Stimulated activated CD8-positive, alpha-beta memory T cell treated with anti-CD3 and anti-CD28 coated beads, Interleukin-15, amount 100 ng/mL, for 24 hours (primary cell): ENCODE measurements at places on chromosomes 6 and 20.

DNA sequence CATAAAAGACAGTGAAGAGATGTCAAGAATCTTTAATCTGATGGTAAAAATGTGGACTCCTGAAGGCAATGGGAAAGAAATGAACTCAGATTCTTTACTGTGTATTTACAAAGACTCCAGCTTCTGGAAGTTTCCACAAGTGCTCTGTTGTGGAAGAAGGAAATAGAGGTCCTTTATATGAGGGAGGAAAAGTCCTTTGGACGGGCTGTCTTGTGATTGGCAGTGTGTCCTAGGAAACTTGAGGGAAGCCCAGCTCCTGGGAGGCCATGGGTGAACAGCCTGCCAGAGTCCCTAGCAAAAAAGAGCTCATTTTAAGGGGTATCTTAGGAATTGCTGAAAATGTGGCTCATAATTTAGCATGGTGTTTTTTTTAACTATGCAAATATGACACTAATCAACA is 92.0 kb downstream of the RNASET2 start:
- no peak for DNase-seq

GRCh38 chr20:17606001-17606400 is 36.1 kb downstream of the DSTN start:
- DNase-seq, result no peak

DNA sequence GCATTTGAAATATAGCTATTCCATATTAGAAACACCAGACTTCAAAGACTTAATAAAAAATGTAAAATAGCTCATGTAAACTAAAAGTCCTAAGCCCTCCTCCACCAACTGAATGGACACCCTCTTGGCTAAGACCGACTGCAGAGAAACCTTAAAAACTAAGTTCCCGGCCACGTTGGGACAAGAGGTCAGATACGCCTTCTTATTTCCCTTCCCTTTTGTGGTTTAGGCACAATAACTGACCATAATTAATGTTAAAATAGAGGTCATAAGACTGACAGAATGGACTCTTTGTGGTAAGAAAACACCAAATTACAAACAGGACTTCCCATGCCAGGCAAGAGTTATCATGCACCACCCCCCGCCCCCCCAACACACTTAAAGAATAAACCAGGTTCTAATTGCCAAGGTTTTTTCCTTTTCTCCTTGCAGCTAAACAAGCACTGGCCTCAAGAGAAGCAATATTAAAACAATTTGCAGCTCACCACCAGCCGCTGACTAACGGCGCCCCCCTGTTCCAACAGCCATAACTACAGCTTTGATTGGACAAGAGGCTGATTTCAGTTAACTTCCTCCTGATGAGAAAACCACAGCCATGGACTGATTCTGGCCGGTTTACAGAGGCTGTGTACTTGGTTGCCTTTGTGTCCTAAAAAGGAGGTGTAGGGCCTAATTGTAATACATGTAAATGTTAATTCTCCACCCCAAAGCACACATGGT is 10.7 kb upstream of the LAMP5 start:
- DNase-seq, result no peak

DNA sequence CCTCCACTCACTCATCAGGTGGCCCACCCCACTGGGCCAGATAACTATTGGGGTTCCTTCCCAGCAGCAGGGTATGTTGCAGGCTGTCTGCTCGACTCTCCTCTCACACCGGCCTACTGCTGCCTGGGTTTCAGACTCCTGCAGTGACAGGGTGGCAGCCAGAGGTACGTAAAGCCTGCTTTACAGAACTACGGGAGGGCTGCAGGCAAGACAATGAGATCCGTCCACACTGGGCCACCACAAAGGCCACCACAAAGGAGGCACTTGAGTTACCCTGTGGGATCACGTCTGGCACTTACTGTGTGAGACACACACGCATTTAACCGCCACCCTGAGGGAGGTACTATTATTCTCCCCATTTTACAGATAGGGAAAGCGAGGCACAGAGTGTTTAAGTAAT is 78.5 kb downstream of the NFATC2 start:
- no peak for DNase-seq

- no peak for DNase-seq
Observed at GRCh38 chr6:91299544-91300491, 712.9 kb upstream of the MAP3K7 start.

DNA sequence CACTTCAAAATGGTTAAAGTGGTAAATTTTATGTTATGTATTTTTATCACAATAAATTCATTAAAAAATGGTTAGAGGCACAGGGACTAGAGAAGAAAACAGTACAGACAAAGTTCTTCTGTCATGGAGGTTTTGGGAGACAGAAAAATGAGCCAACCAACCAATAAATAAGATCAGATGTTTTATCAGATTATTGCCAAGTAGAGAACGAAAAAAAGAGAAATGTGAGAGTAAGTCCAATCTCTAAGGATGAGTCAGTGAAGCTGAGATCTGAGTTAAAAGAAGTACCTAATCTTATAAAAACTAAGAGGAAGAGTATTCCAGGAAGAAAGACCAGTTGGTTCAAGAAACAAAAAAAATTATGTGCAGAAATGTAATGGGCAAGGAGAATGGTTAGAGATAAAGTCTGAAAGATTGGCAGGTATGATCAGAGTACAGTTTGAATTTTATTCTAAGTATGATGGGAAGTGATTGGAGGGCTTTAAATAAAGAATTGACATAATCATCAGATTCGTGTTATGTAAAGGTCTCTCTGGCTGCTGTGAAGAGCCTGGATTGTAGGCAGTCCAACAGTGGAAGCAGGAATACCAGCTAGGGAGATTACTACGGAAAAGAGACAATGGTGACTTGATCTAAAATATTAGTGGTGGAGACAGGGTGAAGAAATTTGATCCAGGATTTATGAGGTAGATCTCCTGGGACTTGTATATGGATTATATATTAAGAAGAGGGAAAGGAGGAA is 79.6 kb downstream of the RCAN2 start:
- DNase-seq, result no peak

- no peak for DNase-seq
Observed at GRCh38 chr6:155406801-155407200, 48.8 kb downstream of the NOX3 start.

DNA sequence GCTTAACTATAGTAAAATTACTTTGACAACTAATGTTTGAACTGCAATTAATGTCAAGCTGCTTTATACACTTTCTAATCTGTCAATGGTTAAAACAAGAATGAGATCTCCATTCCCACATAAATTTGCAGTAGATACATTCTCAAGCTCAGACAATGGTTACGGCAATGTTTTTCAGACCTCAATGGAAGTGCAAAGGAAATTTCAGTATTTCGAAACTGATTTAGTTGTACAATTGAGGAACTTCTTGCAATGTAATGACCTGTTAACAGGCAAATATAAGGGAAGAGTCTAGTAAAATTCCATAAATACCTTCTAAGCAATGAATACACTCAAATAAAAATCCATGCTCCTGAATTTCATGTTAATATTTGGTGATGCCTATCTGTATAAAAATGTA is 94.7 kb downstream of the ADTRP start:
- DNase-seq, result no peak

DNA sequence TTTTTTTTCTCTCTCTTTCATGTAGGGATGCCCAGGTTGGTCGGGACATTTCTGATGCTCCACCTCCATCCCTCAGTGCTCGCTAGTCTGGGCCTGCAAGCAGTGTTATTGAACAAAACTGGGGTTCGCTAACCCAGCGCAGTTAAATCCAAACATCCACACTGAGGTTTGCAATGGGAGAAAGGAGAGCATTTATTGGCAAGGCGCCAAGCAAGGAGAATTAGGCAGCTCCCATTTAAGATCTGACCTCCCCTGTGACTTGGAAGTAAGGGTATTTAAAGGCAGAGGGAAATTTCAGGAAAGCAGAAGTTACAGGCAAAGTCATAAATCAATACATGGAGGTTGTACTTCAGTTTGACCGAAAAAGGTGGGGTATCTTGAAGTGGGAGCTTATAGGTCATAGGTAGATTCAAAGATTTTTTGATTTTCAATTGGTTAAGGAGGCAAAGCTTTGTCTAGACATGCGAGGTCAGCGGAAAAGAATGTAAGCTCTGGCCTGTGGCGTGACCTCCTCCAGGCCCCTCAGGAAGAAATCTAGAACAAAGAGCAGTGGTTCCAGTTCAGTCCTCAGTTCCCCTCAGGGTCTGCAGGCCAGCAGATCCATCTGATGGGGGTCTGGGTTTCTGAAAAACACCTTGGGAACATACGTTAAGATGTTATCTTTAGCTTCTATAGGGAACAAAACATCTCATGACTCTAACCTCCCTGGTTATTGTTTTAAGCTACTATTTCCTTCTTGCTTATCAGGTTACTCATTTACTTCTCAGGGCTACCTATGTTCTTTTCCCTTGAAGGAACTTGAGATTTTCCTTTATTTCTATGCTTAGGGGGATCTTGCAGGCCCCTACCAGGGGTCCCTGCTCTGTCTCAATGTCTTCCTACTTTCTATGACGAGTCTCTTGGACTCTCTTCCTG is 66.0 kb upstream of the KIF16B start:
- no peak for DNase-seq

- DNase-seq, result no peak
Observed at GRCh38 chr20:4633379-4633778, 88.3 kb upstream of the PRND start.

GRCh38 chr6:158771399-158772152 is 47.6 kb downstream of the EZR start:
- DNase-seq, result no peak

DNA sequence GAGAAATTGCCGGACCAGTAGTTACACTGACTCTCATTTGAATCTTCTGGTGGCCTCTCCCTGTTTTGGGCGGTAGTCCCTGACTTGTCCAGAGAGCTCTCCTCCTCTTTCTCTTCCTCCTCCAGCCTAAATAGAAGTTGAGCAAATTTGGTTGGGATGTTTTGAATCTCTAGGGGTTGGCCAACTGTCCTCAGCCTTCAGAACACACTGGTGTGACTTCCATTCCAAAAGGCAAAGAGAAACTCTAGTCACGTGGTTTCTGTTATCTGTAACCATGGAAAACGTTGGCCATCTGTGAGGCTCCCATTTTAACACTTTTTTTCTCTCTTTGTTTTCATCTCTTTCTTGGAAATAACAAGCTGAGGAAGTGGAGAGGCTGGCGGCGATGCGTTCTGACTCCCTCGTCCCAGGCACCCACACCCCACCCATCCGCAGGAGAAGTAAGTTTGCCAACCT is 275.3 kb downstream of the TBC1D7 start:
- DNase-seq, result no peak

- DNase-seq, result no peak
Observed at GRCh38 chr6:46263707-46264086, 92.9 kb upstream of the ENPP5 start.

- no peak for DNase-seq
Observed at GRCh38 chr20:52596256-52596655, 375.9 kb upstream of the TSHZ2 start.

DNA sequence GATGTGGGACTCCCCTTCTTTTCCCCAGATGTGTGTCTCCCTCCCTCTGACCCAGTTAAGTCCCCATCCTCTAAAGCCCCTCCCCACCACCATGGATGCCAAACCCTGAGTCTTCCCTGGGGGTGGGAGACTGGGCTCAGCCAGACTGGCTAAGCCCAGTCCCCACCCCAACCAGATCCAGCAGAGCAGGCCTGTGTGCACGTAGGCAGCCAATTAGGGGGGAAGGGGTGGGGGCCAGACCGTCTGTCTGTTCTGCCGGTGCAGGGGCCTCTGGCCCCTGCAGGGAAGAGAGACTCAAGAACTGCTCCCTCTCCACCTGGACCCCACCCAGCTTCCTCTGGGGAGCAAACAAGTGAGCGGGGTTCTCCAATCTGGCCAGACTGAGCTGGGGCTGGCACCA is 605 bp downstream of the COX4I2 start:
- DNase-seq, result no peak

DNA sequence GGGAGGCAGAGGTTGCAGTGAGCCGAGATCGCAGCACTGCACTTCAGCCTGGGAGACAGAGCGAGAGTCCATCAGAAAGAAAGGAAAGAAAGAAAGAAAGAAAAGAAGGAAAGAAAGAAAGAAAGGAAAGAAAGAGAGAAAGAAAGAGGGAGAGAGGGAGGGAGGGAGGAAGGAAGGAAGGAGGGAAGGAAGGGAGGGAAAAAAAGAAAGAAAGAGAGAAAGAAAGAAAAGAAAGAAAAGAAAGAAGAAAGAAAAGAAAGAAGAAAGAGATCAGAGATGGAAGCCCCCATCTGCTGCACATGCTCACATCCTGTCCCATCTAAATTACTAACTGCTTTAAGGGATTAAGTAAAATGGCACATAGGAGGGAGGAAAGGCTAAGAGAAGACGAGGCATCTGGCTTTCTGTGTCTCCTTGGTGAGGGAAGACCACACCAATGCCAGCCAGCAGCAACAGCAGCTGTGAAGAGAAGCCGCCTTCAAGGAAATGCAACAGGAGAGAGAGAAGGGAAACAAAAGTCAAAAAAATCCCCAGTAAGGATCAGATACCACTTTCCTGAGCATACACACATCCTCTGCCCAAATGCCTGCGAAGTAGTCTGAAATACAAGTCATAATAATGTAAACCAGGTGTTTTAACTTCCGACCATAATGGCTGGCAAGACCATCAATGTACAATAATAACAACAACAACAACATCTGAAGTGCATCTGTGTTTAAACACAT is 300.2 kb upstream of the JARID2 start:
- DNase-seq, result no peak

GRCh38 chr6:154301086-154301625 is 55.4 kb downstream of the IPCEF1 start:
- no peak for DNase-seq

DNA sequence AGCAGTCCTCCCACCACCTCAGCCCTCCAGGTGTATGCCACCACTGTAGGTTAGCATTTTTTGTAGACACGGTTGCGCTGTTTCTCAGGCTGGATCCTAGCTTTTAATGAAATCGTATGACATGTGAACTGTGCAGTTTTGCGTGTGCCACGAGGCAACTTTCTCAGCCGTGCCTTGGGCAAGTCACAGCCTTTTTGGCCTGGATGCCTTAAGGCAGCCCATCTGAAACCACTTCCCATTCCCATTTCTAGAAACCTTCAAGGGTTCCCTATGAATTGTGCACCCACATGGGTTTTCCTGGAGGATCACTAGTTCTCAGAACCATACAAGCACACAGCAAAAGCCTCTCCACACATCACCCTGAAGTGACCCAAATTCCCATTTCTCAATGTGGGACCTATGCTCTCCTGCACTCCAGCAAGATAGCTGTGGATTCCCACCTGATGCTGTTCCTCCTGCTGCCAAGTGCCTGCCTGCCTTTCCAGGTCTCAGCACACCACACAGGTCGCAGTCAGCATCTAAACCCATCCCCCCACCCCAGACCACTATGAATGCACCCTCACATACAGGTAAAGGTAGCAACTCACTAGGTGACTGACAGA is 28.9 kb downstream of the SNX5 start:
- no peak for DNase-seq

- DNase-seq, result no peak
Observed at GRCh38 chr20:48847498-48848205, 19.9 kb upstream of the PREX1 start.

DNA sequence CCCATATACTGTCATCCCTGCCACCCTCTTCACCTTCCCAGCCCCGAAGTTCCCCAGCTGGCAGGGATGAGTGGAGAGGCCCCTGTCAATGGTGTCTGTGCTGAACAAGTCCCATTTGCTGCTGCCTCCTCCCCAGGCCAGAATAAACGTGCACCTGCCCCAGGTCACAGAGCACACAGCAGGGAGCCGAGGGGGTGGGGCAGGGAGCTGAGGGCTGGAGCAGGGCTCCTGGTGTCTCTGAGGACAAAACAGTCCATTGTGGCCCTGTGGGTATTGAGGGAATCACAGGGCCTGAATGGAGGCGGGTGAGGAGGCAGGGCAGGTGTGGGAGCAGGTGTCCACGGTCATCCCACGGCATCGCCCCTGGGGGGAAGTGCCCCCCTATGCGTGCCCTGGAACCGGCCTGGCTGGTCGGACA is 55.8 kb downstream of the SNAI1 start:
- DNase-seq, result no peak
